ENCODE measurements at places on chromosomes 6 and 20.

DNA sequence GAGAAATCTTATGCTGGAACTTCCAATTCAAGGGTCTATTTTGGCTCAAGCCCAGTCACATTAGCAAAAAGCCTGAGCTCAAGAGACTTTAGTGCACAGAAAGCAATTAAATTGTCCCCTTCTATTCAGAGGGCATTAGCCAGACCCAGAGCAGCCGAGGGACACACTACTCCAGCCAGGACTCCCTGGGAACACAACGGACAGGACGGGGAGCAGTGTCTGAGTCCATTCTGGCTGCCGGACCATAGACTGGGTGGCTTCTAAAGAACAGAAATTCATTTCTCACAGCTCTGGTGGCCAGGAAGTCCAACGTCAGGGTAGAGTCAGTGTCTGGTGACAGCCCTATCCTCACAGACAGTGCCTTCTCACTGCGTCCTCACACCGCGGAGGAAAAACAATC lies 78.4 kb downstream of the PRND start:
- DNase-seq, result peak; percentile 38

GRCh38 chr6:88983532-88983931 lies 20.1 kb upstream of the RNGTT start:
- no peak for DNase-seq

- DNase-seq, result no peak
Measured at GRCh38 chr6:41836022-41836659, 48.6 kb downstream of the TOMM6 start.

- DNase-seq, result no peak
Measured at GRCh38 chr20:50410343-50410742, 99.8 kb upstream of the PTPN1 start.

GRCh38 chr6:11522812-11523605 lies 14.5 kb upstream of the TMEM170B start:
- no peak for DNase-seq

DNA sequence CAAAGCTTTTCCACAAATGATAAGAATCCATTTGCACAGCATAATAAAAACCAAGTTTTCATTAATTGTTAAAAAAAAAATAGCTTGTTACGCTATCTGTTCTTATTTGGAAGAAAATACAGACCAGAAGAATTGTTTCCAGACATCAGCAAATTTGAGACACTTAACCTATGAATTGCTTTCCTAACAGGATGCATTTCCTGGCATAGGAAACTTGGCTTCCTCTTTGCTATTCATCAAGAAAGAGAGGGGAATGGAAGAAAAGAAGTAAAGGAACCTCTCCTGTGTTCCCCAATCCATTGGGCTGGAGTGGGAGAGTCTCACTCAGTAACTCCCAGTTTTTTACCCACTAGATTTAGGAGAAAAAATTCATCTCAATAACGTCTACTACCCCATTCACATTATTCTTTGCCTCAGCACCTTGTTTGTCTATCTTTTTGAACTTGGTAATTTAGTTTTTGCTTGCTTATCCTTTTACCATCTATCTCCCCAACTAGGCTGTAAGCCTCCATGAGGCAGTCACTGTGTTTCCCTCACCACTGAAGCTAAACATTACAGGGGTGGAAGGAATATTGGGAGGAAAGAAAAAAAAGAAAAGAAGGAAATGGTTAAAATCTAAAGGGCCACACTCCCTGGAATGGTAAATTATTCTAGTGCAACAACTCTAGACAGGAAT lies 150.3 kb downstream of the COL21A1 start:
- no peak for DNase-seq

GRCh38 chr6:165841153-165841558 lies 178.1 kb upstream of the PDE10A start:
- DNase-seq, result no peak

GRCh38 chr20:34639755-34640222 lies 37.1 kb downstream of the PIGU start:
- no peak for DNase-seq

GRCh38 chr20:56362833-56363413 lies 4.1 kb downstream of the FAM210B start:
- DNase-seq, result no peak

GRCh38 chr20:4684837-4685413 lies 36.8 kb upstream of the PRND start:
- DNase-seq, result no peak

DNA sequence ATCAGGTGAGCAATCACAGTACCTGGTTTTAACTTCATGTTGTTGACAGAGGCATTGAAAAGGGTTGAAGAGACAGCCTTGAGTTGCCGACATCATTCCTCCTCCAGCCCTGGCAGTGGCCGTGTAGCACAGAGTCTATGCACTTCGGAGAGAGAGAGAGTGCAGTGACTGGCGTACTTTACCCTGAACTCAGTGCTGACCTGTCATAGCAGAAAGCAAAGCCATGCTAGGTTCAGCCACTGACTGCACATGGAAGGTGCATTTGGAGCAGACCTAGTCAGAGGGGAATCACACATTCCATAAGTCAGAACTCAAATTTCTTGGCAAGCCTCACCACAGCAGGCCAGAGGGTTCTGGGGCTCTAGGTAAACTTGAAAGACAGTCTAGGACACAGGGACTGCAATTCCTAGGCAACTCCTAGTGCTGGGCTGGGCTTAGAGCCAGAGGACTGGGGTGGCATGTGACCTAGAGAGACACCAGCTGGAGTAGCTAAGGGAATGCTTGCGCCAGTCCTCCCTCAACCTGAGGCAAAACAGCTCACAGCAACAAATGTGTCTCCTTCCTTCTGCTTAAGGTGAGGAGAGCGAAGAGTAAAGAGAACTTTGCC lies 69.1 kb downstream of the ELOVL4 start:
- DNase-seq, result no peak

- DNase-seq, result no peak
Measured at GRCh38 chr6:110859335-110859792, 15.2 kb upstream of the AMD1 start.

GRCh38 chr20:49132995-49133478 lies 55.1 kb downstream of the STAU1 start:
- no peak for DNase-seq

DNA sequence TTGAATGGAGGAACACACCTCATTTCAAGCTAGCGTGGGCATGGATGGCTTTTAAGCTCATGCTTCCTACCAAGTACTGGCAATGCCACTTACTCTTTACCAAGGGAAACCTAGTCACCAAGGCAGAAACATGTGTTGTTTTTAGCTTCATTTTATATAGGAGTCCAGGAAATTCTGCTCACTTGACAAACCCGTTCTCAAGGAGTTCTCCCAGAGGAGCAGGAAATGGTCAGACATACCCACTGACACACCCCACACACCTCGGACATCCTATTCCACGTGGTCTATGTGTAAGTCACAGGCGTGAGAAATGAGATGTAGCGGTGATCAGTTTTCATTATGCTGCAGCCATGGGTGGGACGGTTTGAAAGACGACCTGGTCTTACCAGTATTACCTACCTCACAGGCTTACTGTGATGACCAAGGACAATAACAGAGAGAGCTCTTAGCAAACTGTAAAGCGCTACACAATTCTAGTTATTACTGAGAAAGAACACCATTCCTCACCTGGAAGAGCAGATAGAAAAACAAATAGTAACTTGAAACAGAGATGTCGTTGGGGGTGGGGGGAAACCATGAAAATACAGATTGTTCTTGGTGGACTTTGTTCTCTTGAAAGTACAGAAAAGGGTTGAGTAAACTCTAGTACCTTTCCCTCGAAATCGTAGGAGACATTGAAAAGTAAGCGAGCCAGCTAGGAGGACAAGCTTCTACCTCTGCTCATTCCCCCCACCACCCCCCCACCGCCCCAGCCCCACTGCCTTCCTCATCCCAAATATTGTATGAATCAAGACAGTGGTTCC lies 1.7 kb downstream of the CNKSR3 start:
- DNase-seq, result no peak

DNA sequence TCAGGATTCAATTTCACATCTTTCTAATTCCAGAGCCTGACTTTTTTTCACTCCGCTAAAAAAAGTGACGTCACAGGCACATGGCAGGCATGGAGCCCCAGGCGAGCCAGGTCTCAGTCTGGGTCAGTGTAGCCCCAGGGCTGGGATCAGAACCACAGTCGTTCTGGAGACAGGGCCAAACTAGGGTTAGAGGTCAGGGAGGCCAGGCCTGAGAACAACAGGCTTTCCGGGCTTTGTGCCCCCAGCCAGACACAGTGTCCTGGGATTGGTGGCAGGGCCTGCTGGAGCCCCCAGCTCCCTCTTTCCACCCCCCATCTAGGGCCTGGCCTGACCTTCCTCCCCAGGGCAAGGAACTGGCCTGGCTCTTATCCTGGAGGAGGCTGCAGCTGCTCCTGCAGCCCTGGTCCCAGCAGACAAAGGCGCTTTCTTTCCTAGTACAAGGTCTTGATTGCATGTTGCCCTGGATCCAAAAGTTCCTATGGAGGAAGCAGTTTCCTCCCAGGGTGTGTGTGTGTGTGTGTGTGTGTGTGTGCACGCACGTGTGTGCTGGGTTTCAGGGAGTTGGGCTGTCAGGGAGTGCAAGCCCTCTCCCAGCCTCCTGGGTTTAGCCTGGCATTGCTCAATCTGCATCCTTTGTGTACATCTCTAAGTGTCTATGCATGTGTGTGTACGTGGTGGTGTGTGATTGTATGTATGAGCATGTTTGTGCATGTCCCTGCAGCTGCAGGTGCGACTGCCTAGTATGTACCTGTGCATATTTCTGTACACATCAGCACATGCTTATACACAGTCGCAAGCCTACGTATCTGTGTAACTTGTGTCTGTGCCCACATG lies 26.5 kb upstream of the EMILIN3 start:
- no peak for DNase-seq

DNA sequence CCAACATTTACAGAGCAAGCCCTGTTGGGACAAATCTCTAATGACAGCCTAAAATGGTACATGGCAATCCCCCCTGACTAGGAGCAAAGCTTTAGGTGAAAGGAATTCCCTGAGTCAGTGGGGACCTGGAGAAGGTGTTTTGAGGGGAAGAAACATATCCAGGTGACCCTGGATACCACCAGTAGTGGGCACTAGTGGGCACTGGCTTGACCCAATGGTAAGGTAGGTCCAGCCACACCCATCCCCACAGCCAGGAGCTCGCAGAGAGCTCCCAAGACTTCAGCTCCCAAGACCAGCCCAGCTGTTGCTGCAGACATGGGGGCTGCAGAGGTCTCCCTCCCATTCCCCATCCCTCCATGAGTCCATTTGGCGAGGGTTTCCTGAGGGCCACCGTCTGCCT lies 19.5 kb downstream of the GRM4 start:
- DNase-seq, result no peak

GRCh38 chr20:58870293-58871014 lies 17.9 kb downstream of the GNAS start:
- DNase-seq, result no peak

DNA sequence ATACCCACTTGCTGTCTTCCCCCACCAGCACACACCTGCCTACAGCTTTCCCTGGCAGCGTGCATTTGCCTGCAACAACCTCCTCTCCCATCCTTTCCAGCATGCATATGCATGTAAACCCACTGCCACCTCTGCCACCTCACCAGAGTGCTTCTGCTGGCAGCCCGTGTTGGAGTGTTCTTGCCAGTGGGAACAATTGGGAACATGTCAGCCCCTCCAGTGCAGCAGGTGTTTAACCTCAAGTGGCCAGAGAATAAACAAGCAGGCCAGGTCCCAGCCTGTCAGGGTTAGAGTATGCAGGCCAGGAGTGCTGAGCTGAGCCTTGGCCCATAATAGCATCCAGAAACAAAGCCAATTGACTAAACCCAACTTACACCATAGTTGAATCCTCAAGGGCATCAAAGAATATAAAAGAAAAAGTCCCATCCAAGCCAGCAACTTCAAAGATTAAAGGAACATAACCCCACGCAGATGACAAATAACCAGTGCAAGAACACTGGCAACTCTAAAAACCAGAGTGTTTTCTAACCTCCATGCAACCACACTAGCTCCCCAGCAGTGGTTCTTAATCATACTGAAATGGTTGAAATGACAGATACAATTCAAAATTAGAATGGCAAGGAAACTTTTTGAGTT lies 1212.1 kb upstream of the CITED2 start:
- DNase-seq, result no peak

- DNase-seq, result no peak
Measured at GRCh38 chr6:8110725-8111124, 8.4 kb upstream of the EEF1E1 start.

Measured in chondrocyte (in vitro differentiated cells).